ENCODE measurements at places on chromosomes 13 and 19.
A peak's percentile ranks its signal among the peaks of the same experiment; 100 is the strongest.

GRCh38 chr19:6970443-6970842, 50.8 kb downstream of the MBD3L2B start:
- no peak for DNase-seq

GRCh38 chr19:57249329-57249728, 8.9 kb downstream of the ZNF805 start:
- DNase-seq, result no peak

DNA sequence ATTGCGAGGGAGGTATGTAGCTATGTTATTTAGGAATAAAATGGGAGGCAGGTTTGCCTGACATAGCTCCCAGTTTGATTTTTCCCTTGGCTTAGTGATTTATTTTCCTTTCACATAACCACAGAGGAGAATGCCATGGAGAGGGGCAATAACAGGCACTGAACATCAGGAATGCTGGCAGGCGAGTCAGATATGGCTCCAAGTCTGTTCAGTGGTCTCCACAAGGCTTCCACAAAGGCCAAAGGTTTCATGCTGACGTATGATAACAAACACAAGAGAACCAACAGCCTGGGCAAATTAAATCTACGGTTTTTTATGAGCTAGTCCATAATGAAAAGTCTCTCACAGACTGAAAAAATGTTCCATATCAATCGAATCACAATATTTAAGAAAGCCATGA, 66.7 kb downstream of the SUCLA2 start:
- DNase-seq, result no peak

- DNase-seq, result no peak
Observed at GRCh38 chr19:2226840-2227360, 9.2 kb downstream of the PLEKHJ1 start.

DNA sequence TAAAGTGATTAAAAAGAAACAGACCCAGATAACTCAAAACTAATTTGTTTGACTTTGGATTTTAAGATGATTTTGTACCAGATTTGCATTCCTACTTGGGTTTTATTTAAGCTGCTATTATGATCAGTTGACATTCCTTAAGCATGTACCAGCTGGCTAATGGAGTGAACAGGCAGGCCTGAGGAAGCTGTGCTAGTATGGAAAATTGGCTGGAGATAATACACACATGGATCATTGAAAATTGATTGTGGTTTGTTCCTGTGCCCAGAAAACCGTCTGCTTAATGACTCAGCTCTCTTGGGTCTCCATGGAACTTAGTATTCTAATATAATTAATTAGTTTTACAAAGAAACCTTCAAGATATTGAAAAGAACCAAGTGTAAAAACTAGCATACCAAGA, 22.6 kb downstream of the POLR1D start:
- DNase-seq, result no peak

DNA sequence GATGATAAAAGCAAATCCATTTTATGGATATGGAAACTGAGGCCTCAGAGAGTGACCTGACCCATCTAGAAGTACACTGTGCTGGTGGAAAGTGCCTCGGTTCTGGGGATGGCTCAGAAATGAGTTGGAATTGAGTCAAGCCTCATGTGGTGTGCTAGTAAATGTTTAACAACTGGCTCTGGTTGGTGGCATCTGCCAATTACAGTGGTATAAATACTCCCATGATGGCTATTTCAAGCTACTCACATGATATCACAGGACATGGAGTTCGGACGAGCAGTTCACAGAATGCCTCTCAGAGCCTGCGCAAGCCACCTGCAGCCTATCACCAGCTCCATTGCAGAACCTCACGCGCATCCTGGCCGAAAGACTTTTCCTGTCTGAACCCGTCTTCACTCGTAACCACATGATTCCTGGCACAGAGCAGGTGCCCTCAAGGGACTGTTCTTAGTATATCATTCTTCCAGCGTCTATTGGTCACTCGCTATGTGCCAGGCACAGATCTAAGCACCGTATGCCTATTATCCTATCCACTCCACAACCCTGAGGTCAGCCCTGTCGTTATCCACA, 9.1 kb downstream of the TMEM150B start:
- DNase-seq, result no peak

DNA sequence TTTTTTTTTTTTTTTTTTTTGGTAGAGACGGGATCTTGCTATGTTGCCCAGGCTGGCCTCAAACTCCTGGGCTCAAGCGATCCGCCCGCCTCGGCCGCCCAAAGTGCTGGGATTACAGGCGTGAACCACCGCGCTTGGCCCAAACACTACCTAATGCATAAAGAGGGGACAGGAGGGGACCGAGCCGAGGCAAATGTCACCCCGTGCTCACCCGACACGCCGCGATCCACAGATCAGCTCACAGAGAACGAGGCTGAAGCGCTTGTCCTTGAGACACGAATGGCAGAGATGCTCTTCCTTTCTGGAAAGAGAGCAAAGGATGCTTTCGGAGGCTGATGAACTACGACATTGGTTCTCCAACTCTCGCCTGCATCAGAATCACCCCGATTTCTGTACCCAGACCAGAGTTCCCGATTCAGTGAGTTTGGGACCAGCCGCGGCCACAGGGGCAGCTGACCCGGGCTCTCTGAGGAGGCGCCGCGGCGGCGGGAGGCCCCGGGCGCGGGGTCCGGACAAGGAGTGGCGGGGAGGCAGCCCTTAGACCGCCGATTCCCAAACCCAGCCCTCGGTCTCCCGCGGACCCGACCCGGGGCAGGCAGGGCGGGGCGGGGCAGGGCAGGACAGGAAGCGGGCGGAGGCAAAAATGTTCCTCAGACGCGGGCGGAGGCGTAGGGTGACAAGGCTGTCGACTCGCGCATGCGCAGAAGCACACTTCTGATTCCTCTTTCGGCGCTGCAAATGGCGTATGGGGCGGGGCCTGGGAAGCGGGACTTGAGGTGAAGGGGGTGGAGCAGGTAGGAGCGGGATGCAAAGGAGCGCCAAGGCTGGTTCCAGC, at the start of gene ZNF699:
TSS of gene ZNF699 (minus strand) at position 700 of the 835 bp plus-strand sequence. CDS start 4,719 bp downstream, outside the sequence.
- DNase-seq, result peak; percentile 94

GRCh38 chr13:68984688-68985319, 1122.8 kb upstream of the ATXN8OS start:
- DNase-seq, result no peak

DNA sequence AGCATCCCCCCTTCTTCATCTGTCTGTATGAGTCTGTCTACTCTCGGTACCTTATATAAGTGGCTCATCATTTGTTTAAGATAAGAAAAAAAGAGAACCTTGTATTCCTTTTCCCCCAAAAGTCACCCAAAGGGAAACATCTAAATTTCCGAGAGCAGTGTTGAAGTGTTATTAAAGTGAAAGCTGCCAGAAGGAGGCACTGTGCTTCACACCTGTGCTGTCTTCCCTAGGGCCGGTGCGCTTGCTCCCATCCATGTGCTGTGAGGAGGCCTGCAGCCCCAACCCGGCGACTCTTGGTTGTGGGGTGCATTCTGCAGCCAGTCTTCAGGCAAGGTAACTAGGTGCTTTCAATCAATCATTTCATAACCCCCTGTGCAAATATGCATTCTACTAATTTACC, 97.5 kb downstream of the TNFRSF19 start:
- no peak for DNase-seq

DNA sequence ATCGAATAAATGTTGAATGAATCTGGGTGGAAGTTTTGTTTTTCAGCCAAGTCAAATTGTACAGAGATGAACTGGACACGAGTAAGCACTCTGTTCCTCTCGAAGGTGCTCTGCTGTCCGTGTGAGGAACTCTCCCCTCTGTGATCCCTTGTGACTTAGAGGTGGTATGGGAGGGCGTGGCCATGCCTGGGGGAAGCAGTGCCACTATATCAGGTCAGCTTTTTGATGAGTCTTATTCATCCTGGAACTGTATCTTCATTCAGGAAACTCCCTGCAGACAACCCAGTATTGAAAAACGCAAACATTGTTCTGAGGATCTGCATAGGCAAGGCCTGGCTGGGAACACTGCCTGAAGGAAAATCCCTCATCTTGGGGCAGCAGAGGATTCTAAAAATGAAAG, 45.7 kb upstream of the FLT1 start:
- no peak for DNase-seq

- DNase-seq, result no peak
Observed at GRCh38 chr13:81207636-81208035, 866.7 kb upstream of the SPRY2 start.

DNA sequence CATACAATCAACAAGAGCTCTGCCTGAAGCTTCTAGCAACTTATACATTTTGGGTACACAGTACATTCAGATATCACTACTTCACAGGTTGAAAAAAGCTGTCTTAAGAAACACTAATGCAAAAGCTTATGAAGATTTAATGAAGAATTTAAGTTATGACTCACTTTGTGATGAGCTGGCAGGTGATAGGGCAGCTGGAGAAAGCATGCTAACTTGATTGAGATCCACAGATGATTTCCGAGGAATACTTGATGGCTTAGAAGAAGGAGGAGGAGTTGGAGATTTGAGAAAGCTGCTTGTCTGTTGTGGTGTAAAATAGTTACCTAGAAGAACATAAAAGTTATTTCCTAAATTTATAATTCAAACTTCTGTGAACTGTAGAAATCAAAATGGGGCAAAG, 23.3 kb downstream of the EXOSC8 start:
- no peak for DNase-seq

DNA sequence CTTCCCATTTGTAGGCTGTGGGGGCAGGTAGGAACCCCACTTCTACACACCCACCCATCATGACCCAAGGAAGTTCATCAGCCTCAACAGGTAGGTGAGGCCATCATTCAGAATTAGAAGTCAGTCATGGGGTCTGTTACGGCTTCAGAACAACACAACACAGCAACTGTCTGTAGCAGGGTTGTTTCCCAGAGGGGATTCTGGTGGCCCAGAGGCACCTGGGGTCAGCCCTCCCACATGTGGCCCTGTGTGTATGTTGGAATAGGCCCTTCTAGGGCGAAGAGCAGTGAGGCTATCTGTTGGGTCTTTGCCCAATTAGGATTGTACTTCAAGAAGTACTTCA, 3.4 kb downstream of the IGFLR1 start:
- no peak for DNase-seq

GRCh38 chr19:14439014-14439413, 5.9 kb downstream of the PKN1 start:
- no peak for DNase-seq

- DNase-seq, result no peak
Observed at GRCh38 chr13:31011901-31012654, 79.6 kb downstream of the TEX26 start.

- DNase-seq, result no peak
Observed at GRCh38 chr13:95137096-95137495, 164.2 kb downstream of the ABCC4 start.

DNA sequence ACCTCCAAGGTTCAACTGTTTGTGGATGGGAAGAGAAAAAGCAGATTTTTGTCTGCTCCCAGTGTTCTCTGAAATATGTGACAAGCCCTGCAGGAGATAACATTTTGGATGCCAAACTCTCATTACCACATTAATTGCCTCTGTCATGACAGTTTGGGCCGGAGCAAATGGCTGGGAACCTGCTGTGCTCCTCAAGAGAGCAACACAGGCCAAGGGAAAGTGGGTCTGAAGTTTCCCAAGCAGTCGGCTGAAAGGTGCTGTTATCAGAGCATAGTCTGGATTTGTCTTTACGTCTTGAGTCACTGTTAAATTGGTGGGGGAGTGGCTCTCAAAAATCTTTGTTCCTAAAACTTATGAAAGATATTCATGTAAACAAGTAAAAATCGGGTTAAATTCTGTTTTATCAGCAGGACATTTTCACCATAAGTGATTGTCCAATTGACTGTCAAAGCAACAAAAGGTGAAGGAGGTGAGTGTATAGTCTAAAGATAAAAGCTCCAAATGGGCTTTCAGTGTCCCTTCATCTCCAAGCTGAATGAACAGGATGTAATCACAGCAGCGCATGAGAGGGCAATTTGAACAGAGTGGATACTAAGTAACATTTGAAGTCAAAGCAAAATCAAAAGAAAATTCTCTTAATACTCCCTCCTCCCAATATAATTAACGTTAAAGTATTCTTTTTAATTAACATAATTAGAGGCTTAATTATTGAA, 844.8 kb downstream of the PCDH17 start:
- no peak for DNase-seq

- DNase-seq, result no peak
Observed at GRCh38 chr13:34108410-34108809, 290.5 kb downstream of the RFC3 start.

- no peak for DNase-seq
Observed at GRCh38 chr13:112930192-112930591, 38.8 kb upstream of the MCF2L start.

GRCh38 chr19:39426170-39426569, 9.6 kb downstream of the RPS16 start:
- DNase-seq, result no peak

DNA sequence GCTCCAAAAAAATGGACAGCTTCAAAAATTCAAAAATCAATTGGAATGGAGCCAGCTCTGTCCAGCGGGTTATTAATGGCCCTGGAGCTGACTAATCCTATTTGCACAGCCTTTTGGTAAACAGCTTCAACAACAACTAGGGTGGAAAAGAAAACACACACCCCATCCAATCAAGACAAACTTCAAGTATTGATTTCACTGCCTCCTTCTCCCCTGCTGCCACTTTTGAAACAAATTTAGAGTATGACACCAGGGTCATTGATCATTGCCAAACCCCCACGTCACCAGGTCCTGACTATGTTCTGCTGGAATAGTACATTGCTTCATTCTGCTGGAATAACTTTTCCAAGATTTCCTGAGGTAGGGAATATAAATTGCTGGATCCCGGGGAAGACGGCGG, 56.8 kb upstream of the GTF3A start:
- DNase-seq, result no peak

DNA sequence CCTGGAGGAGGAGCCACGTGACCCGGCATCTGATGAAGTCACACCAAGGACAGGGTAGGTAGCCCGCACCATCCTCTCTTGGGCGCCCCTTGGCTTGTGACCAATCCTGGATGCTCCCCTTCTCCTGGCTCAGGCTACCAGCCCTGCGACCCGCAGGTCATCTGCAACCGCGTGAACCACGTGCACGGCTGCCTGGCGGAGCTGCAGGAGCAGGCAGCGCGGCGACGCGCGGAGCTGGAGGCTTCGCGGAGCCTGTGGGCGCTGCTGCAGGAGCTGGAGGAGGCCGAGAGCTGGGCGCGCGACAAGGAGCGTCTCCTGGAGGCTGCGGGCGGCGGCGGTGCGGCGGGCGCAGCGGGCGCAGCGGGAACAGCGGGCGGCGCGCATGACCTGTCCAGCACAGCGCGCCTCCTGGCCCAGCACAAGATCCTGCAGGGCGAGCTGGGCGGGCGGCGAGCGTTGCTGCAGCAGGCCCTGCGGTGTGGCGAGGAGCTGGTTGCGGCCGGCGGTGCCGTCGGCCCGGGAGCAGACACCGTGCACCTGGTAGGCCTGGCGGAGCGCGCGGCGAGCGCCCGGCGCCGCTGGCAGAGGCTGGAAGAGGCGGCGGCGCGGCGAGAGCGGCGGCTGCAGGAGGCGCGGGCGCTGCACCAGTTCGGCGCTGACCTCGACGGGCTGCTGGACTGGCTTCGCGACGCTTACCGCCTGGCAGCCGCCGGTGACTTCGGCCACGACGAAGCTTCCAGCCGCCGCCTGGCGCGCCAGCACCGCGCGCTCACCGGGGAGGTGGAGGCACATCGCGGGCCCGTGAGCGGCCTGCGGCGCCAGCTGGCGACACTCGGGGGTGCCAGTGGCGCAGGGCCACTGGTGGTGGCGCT, 45.9 kb downstream of the SPTBN4 start:
- no peak for DNase-seq

GRCh38 chr19:39307046-39307821, 11.0 kb downstream of the IFNL1 start:
- no peak for DNase-seq

All from activated B cell treated with CpG ODN at 0.5 μM for 24 hours (primary cell).